ENCODE measurements at places on chromosomes 1 and 21.

GRCh38 chr21:31566064-31566463, 93.4 kb upstream of the SOD1 start:
- DNase-seq = no peak

GRCh38 chr1:50208756-50209155, 100.0 kb downstream of the ELAVL4 start:
- DNase-seq = no peak

GRCh38 chr1:96361271-96361856, 360.2 kb upstream of the PTBP2 start:
- peak; percentile 36 for DNase-seq

DNA sequence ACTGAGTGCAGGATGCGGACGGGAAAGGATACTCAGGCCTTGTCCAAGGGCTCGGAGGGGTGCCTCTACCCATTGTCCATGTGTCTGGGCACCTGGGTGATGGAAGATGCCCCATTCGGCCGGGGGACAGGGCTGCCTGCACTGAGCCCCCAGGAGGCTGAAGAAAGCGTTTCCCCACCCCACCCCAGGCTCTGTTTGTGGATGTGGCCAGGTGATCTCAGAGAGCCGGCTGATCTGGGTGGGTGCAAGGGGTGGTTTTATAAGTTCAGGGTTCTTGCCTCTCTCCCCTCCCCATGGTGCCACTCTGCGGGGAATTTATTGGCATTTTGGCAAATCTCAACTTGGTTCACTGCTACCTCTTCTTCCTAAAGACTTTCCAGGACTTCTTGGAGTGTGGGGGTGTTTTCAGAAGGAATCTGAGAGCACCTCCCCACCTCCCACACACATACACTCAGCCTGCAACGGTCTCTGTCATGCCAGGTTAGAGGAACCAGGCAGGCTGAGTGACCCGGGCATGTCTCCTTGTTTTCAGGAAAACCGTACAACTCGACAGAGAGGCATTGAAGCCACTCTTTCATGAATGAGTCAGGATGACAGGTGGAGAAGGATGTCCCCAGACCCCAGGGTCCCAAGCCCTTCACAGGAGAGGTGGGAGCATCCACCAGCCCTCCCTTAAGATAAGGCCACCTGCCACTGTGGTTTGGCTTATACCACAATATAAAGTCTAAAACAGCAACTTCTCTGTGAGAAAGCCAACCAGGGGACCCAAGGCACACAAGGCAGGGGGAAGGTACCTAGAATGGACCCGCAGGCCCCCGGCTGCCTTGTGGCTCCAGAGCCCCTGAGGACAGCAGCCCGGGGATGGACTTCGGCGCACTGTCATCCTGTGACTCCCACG, 174.9 kb downstream of the ETS2 start:
- no peak for DNase-seq

- peak; percentile 34 for DNase-seq
Measured at GRCh38 chr1:9770298-9770697, 53.5 kb downstream of the CLSTN1 start.

DNA sequence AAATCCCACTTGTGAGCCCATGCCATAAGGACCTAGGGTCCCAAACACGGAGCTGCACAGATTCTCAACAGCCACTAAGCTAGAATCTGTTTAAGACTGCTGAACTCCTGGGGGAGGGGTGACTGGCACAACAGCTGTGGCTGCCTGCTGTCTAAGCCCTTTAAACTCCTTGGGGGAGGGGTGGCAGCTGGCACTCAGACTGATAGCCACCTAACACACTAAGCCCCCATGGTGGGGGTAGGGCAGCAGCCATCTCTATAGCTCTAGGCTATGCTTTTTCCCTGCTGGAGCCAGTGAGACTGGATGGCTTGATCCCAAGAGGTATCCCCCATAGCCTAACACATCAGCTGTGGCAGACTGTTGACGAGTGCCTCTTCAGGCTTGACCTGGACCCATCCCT, 73.3 kb upstream of the FMO3 start:
- DNase-seq = peak; percentile 46

DNA sequence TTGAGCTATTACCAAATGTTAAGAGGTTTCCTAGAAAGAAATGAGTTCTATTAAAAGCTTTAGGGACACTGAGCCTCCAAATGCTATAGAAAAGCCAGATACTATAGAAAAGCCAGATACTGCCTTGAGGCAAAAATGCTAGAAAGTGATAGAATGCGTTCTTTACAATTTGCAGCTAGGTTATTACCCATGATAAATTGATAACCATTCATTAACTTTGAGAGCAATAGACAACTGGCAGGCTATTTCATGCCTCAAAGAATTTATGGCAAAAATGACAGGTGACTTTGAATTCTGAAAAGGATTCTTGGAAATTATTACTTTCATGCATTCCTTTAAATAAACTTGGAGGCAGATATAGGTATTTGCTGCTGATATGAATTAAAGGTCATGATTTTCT, 51.6 kb downstream of the SMYD3 start:
- DNase-seq = no peak

- DNase-seq = no peak
Measured at GRCh38 chr1:116262207-116262994, 110.6 kb upstream of the ATP1A1 start.

DNA sequence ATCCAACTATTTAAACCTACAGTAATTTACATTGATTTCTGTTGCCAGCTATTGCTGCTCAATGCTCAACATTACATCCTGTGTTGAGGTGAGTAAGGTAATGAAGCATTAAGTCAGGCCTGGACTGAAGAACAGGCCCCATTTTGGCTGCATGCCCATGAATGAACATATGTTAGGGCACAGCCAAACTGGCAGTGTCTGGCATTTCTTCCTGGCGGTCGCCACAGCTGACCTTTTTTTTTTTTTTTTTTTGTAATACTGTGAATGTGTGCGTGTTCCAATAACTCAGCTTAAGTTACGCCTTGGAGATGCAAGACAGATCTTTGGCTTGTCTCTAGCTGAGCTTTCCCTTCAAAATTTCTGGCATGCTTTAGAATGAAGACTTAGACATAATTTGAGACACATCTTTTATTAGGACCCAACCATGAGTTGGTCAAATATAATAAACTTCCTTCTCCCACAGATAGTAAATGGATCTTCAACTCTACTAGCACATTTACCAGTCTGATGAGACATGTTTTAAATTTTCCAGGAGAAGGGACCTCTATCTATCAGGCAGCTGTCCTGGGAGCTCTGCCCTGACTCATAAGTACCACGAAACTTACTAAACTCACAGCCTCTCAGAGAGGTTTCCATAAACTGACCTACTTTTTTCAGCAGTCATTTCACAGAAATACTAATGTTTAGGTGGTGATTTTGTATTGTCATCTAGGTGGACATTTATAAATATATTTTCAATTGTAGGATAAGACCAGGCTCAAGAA, 341.1 kb upstream of the RUNX1 start:
- peak; percentile 44 for DNase-seq

DNA sequence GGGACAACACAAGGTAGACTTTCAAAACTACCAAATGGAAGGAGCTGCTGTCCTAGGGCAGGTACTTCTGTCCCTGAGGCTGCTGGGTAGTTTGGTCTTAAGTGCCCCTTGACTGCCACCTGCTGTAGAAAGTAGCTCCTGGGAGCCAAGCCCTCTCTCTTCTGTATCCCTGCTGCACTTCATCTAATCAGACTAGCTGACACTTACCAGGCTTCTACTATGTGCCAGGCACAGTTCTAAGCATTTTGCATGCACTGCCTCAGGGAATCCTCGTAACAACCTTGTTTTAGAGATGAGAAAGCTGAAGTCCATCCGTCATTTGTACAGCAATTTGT, 15.9 kb upstream of the SRSF4 start:
- DNase-seq = no peak

DNA sequence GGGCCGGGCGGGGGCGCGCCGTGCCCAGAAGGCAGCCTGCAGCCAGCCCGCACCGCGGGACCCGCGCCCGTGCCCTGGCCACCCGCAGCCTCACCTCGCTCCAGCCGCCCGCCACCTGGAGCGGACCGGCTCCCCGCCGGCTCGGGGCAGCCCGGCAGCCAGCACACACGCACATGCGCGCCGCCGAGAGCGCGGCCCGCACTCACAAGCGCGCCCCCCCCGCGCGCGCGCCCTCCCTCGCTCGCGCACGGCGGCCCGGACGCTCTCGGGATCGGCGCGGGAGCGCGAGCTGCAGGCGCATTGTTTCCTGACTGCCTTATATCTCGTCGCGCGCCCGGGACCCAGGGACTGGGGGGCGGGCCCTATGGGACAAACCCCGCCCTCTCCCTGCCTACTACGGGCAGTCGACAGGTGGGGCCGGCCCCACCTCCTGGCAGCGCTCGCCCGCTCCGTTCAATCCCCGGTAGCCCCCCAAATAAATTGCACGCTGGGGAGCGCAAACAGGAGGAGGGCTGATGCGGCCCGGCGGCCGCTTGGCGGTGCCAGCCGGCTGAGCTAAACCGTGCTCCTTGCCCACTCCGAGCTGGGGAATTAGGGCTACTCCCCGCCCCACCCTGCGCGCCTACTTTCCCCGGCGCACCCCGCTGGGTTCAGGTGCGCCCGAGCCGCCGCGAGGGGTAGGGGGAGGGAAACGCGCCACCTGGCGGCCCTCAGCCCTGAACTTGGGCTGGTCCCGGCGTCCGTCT, at the start of gene MYCL:
Gene MYCL (minus strand): TSS at position 204 of the 746 bp plus-strand sequence. CDS start 483 bp downstream, outside the sequence.
- DNase-seq = peak; percentile 77

GRCh38 chr1:57711326-57711725, 287.5 kb upstream of the DAB1 start:
- no peak for DNase-seq

DNA sequence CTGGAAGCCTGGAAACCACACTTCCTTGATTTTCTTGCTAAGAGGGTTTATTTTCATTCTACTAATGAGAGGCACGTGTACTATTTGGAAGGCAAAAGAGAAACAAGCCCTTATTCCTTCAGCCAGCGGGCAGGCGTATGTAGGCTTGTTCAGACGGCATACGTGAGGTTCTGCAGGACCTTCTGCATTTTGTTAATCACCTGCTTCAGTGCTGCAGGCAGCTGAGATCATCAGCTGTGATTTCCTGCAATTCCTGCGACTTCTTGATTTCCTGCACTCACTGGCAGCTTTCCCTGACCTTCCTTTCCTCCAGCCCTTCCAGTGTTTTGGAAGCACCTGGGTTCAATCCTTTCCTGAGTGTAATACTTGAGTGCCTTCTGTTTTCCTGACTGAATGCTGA, 43.4 kb downstream of the TSNAX start:
- DNase-seq = peak; percentile 29

DNA sequence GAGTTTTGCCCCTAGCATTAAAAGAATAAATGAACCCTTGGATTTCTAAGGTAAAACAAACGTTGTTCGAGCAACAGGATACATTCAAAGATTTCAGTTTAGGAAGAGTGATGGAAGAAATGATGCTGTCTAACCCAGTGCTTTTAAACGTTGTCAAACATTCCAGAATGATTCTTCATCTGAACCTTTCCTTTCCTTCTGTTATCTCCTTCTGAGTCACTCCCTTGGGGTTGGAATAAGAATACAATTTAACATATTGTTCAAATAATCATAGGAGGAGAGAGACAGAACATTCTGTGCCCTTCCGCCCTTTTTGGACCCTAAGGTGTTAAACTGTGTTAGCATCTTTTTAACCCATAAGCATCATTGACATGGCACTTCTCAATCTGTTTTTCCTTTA, 61.1 kb upstream of the RCOR3 start:
- DNase-seq = no peak

GRCh38 chr1:84450910-84451309, 28.2 kb upstream of the RPF1 start:
- DNase-seq = no peak

DNA sequence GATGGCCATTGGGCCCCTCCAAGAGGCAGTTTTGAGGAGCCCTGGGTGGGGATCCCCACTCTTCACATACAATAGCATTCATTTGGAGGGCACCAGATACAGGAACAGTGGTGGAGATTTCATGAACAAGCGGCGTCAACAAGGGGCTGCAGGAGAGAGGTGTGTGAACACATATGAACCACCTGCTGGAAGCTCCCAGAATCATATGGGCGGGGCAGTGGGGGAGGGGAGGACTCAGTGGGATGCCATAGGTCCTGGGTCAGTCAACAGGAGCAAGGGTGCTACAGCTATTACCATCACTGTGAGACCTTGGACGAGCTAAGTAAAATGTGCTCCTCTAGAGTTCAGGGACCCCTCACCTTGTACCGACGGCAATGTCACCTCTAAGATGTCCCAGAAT, 100.4 kb upstream of the IRF2BP2 start:
- no peak for DNase-seq

DNA sequence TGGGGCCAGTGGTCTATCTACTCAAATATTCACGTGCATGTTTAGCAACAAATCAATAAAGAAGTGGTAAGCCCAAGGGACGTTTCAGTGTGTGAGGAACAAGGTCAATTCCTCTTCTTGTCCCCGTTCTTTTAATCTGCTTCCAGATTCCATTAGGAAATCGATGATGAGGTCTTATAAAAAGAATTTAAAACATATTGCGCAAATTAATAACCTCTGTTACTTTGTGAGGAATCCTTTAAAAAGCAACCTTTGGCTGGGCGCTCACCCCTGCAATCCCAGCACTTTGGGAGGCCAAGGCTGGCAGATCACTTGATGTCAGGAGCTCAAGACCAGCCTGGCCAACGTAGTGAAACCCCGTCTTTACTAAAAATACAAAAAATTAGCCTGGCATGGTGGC, 113.0 kb upstream of the TMPRSS2 start:
- no peak for DNase-seq

- no peak for DNase-seq
Measured at GRCh38 chr1:6353619-6353954, 40.0 kb downstream of the ACOT7 start.

- no peak for DNase-seq
Measured at GRCh38 chr1:5725406-5725805, 266.8 kb downstream of the NPHP4 start.

DNA sequence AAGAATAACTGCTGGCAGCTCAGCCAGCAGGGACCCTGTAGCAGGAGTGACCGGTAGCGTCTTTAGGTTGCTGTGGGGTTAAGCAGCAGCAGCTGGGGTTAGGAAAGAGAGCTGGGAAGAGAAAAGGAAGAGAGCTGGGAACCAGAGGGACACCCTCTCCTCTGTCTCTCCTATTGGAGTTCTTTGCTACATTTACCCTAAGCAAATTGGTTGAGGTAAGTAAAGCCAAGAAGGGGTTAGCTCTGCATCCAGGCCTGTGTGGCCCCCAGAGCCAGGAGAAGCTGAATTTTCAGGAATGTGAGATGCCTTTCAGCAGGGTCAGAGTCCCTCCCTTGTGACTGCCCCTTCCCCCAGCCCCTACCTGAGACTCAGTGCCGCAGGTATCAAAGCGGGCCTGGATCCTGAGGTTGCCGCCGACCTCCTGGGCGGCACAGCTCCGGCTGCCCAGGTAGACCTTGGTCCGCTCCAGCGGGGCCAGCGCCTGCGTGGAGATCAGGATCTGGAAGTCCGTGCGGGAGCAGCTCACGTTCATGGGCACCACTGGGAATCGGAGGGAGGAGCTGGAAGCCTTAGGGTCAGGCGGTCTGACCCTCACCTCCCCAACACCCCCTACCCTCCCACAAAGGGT, 16.4 kb downstream of the CDCP2 start:
- no peak for DNase-seq

GRCh38 chr1:243312952-243313634, 57.3 kb downstream of the SDCCAG8 start:
- no peak for DNase-seq
